ENCODE measurements at places on chromosomes 1 and 21.

GRCh38 chr1:22773981-22774832, 63.6 kb downstream of the EPHB2 start:
- no peak for DNase-seq

GRCh38 chr1:227073786-227074185, 133.7 kb downstream of the COQ8A start:
- no peak for DNase-seq

DNA sequence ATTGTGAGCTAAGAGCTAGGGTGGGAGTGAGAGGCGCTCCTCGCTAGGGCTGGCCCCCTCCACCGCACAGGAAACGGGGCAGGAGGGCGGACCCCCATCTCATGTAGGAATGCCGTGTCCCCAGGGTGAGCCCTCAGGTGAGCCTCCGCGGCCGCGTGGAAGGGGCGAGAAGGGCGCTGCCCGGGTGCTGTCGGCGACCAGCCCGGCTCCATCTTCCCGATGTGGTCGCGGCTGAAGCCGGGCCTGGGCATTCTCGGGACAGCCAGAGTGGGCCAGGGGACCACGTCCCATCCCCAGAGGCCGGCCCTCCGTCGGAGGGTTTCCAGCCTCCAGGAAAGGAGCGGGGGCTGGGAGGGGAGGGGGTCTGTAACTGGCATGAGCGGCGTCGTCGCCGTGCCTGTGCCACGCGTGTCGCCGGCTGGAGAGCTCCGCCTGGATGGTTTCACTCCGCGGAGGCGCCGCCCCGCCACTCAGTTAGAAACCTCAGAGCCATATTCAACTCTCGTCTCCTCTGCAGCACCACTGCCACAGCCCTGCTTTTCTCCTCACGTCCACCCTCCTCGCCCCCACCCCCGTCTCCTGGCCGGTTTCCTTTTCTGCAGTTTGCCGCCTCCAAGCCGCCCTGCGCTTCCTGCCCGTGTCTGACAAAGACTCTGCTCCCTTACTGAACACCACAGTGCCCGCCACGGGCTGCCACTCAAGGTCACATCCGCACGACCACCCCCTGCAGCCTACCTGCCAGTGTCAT, at the start of gene TMEM269:
TSS of gene TMEM269 (plus strand) at position 46 of the 748 bp plus-strand sequence. CDS start 4,903 bp downstream, outside the sequence.
- peak; percentile 33 for DNase-seq

DNA sequence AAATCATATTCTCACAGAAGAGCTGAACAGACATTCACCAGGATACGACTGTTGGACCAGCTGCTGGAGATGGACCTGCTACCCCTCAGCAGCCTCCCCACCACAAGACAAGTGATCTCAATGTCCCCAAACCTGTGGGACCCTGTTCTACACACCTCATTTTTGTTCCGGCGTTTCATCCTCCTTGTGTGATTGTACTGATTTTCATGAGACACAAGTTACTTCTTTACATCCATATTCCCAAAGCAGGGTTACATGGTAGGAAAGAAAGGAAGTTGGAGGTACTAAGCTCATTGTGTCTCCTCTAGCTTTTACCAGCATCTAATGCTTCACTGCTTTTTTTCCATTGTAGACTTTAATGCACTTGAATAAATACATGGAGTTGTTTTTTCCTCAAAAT, 8.7 kb downstream of the ADAMTS1 start:
- no peak for DNase-seq

DNA sequence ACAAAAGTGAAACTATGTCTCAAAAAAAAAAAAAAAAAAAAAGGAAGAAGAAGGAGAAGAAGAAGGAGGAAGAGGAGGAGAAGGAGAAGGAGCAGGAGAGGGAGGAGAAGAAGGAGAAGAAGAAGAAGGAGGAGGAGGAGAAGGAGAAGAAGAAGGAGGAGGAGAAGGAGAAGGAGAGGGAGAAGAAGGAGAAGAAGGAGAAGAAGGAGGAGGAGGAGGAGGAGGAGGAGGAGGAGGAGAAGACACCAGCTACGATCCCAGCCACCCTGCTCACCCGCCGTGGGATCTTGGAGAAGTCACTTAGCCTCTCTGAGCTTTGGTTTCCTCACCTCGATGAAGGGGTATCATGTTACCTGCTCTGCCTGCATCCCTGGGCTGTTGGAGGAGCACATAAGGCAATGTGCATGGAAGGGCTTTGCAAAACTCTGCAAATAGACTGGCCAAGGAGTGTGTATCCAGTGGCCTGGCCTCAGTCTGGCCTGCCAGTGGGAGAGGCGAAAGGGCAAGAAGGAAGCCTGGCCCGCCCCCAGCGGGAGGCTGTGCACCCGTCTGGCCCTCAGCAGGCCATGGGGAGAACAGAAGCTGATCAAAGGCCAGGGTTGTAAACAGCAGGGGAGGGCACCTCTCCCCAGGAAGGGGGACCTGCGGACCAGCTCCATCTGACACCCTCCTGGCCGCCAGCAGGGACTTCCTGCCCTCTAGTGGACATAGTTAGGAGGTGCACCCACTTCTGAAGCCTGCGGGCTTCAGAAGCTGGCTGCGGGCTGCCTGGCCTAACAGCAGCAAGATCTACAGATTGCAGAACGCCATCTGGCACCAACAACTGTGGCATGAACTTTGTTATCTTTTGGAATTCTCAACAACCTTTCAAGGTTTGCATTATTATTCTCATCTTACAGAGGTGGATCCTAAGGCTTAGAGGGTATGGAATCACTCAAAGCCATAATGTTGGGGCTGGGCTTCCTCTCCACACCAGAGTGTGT, 19.2 kb upstream of the CDK18 start:
- peak; percentile 77 for DNase-seq

GRCh38 chr1:33379631-33380354, 51.1 kb downstream of the PHC2 start:
- DNase-seq: no peak

GRCh38 chr1:151342021-151342420, 5.0 kb downstream of the RFX5 start:
- DNase-seq: no peak

GRCh38 chr1:2300851-2301606, 72.9 kb downstream of the SKI start:
- DNase-seq: peak; percentile 94

GRCh38 chr21:38773099-38774061, 32.3 kb upstream of the ETS2 start:
- DNase-seq: peak; percentile 76

- DNase-seq: no peak
Measured at GRCh38 chr1:97190326-97190725, 468.7 kb downstream of the PTBP2 start.

DNA sequence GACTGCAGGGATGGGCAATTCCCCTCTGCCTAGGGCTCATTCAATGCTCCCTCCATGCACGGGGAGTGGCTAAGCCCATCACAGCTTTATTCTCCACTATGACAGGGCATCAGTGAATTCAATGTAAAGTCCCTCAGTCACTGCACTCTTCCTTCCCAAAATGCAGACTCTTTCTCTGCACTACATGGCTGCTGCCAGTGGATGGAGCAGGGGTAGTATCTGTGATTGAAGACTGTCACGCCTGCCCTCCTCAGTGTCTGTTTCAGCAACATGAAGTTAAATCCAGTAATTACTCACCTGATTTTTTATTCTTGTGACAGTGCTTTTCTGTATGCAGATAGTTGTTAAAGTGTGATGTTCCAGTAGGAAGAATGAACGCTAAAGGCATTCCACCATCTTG, 1323.2 kb downstream of the AMY1C start:
- no peak for DNase-seq

- no peak for DNase-seq
Measured at GRCh38 chr1:234958706-234959657, 169.7 kb downstream of the TOMM20 start.

GRCh38 chr21:24514081-24514733, 1093.1 kb downstream of the MRPL39 start:
- DNase-seq: no peak

DNA sequence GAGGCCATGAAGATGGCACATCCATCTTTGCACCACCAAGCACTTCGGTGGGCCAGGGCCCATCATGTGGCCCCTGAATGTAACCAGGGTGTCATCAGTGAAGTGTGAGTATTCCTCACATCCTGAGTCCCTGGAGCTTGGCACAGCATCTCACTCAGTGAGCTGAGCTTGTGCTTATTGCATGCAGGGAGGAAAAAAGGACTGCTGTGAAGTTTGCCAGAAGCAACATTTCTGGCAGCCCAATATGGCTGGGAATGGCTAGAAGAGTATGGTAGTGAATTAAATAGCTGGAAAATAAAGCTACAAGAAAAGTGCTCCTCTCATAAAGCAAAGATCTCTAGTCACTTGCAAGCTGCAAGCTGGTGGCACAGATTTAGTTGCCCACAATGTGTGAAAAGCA, 109.3 kb downstream of the TNFSF18 start:
- DNase-seq: no peak

- DNase-seq: no peak
Measured at GRCh38 chr21:31284797-31285397, 59.2 kb downstream of the TIAM1 start.

- DNase-seq: no peak
Measured at GRCh38 chr1:237574536-237574935, 316.2 kb downstream of the ZP4 start.

DNA sequence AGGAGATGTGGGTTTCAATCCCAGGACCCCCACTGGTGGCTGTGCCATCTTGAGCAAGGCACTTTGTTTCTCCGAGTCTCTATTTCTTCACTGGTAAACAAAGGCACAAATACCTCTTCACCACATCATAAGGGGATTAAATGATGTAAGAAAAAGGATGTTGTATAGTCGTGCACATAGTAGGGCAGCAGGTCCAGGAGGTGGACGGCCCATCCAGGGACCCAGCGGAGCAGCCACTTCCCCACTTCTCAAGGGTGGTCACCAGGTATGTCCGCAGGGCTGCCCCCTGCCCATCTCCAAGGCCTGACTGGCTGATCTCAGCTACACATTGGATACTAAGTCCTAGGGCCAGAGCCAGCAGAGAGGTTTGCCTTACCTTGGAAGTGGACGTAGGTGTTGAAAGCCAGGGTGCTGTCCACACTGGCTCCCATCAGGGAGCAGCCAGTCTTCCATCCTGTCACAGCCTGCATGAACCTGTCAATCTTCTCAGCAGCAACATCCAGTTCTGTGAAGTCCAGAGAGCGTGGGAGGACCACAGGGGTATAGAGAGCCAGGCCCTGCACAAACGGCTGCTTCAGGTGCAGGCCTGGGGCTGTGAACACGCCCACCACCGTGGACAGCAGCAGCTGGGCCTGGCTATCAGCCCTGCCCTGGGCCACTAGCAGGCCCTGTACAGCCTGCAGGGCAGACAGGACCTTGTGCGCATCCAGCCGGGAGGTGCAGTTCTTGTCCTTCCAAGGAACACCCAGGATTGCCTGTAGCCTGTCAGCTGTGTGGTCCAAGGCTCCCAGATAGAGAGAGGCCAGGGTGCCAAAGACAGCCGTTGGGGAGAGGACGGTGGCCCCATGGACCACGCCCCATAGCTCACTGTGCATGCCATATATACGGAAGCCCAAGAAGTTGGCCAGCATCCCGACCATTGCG, 4.0 kb downstream of the AGT start:
- no peak for DNase-seq

DNA sequence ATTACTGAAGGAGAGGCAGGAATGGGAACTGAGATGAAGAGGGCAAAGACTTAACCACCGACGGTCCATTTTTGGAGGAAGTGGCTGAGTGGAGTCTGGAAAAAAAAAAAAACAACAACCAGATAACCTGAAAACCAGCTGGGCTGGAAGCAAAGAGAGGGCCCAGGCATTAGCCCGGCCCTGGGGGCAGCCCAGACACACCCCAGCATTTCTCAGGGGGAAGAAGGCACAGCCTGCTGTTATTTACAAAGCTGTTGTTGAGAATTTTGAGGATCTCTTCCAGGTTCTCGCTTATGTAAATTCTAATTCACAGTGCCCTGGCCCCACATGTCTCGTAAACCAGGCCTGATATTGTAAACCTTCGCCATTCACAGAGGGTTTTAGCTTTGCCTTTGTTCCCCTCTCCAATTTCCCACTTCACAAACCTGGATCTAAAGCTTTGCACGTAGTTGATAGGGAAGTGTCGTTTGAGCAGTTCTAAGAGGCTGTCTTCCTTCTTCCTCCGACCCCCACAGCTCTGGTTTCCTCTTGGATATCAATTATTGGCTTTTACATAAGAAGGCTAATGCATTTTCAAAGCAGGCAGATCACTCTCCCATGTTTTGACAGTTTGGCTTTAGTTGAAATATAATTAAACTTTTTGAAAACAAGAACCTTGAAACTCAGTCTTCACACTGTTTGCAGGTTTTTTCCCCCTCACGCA, 161.8 kb upstream of the IRF2BP2 start:
- no peak for DNase-seq

- DNase-seq: peak; percentile 74
Measured at GRCh38 chr1:158819461-158820443, 11.4 kb upstream of the MNDA start.

- DNase-seq: no peak
Measured at GRCh38 chr1:56573311-56573710, 6.1 kb downstream of the PLPP3 start.

DNA sequence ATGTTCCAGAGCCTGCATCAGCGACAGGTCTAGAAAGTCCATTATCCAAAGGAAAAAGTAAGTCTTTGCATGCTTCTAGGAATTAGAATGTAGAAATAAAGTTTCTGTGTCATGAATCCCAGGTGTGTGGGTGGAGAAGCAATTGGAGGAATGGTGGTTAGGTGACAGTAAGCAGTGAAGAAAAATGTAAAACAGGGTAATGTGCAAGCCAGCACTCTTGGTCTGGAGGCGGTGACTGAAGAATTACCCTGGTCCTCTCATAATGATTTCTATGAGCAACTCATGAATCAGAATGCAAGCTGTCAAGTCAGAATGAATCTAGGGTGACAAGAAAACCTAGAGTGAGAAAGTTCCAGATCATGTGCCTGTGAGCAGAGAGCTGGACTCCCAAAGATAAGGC, 33.6 kb downstream of the PLPPR4 start:
- no peak for DNase-seq

- no peak for DNase-seq
Measured at GRCh38 chr1:203628201-203629015, 1.8 kb downstream of the ATP2B4 start.

DNA sequence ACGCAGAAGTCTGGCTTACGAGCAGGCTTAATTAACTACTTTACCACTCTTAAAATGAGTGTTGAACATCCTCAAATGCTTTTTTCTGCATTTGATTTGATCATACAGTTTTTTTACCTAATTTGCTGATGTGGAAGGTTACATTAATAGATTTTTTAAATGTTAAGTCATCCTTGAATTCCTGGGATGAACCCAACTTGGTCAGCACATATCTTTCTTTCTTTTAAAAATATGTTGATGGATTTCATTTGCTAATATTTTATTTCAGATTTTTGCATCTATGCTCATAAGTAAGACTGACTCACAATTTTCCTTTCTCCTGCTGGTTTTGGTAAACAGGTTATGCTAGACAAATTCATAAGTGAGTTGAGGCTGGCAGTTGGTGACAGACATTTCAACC, 82.9 kb downstream of the LHX4 start:
- DNase-seq: no peak

GRCh38 chr1:79695138-79695537, 688.6 kb upstream of the ADGRL4 start:
- no peak for DNase-seq

DNA sequence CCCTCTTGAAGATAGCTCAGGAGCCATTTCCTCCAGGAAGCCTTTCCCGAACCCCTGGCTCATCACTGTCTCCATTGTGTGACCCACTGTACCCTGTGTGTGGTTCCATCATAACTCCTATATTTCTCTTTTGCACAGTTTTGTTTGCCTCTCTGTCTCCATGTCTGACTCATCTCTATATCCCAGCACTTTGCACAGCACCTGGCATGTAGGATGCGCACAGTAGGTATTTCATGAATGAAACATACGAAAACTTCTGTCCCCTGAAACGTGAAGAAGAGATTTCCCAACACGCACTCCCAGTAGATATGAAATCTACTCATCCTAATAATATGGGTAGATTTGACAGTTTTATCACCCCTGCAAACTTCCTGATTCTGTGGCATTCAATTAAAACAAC, 275.2 kb downstream of the NFIA start:
- DNase-seq: no peak

- DNase-seq: no peak
Measured at GRCh38 chr1:147077936-147078605, 94.2 kb downstream of the PRKAB2 start.

Measured in activated CD4-positive, alpha-beta T cell treated with anti-CD3 and anti-CD28 coated beads, Interleukin-2, amount 50 U/mL, for 16 hours (primary cell).